ENCODE measurements at places on chromosomes 6 and 20.

GRCh38 chr6:158314737-158315136, 2.5 kb downstream of the TULP4 start:
- DNase-seq: no peak

GRCh38 chr6:30463651-30464618, 25.4 kb upstream of the HLA-E start:
- peak; percentile 39 for DNase-seq

DNA sequence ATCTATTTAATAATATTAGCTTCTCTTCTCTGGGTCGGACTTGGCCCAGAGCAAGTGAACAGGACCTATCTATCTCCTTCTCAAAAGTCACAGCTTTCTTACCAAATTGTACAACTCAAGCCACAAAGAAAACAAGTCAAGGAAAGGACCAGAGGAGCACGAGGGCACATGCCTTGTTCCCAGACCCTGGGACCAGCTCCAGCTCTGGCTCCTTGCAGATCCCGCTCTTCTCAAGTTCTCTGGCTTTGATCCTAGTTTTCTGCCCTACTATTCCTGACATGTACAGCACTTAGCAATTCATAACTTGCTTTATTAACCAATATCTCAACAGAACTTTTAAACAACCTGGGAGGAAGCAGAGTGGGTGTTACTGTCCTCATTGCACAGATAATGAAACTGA, 185.9 kb downstream of the ESR1 start:
- no peak for DNase-seq

- DNase-seq: no peak
Measured at GRCh38 chr20:22339091-22339881, 245.1 kb downstream of the FOXA2 start.

DNA sequence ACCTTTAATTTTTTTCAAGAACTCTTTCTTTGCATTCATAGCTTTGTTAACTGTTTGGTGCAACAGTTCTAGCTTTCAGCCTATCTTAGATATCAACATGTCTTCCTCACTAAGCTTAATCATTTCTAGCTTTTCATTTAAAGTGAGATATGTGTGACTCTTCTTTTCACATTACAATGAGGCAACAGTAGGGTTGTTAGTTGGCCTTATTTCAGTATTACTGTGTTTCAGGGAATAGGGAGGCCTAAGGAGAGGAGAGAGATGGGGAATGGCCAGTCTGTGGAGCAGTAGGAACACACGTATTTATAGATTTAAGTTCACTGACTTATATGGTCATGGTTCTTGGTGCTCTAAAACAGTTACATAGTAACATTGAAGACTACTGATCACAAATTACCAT, 35.8 kb downstream of the CST9L start:
- DNase-seq: no peak

DNA sequence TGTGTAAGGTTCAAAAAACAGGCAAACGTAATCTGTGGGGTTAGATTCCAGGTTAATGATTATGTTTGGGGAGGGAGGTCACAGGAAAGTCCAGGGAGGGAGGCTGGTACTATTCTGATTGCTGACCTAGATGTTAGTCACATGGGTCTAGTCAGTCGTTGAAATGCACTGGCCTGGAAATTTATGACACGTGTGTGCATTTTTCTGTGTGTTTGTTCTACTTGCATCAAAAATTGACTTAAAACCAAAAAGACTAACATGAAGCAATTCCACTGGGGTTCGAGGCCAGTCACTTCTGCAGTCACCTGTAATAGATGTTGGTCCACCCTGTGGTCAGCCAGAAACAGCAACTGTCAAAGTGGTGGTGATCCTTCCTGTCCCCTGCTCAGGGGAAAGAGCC, 104.2 kb upstream of the MLN start:
- DNase-seq: no peak

- no peak for DNase-seq
Measured at GRCh38 chr20:54601831-54602515, 126.6 kb downstream of the DOK5 start.

- no peak for DNase-seq
Measured at GRCh38 chr6:40472353-40472752, 114.8 kb downstream of the LRFN2 start.

GRCh38 chr6:30157999-30158398, 3.0 kb downstream of the TRIM10 start:
- DNase-seq: no peak

GRCh38 chr6:73565767-73566485, 45.1 kb upstream of the EEF1A1 start:
- no peak for DNase-seq

GRCh38 chr6:7938562-7939183, 28.1 kb upstream of the TXNDC5 start:
- DNase-seq: no peak

- DNase-seq: no peak
Measured at GRCh38 chr6:44094403-44095242, 32.6 kb downstream of the MRPL14 start.

DNA sequence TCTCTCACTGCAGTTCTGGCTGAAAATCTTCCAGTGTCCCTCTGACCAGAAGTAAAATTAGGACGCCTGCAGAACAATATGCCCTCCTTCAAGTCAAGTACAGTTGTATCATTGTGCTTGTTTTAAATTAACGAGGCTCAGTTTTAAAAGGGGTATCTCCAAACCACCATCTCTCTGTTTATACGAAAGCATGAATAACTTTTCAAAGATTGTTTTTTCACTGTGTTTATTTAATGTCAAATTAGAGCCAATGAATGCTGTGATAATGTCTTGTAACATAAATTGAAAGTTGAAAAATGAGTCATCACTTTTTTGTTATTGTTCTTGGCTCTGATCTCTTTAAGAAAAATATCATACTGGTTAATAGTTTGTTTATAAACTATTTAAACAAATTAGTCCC, 230.7 kb upstream of the THEMIS start:
- DNase-seq: no peak

GRCh38 chr6:22875845-22876244, 306.5 kb downstream of the HDGFL1 start:
- DNase-seq: no peak

DNA sequence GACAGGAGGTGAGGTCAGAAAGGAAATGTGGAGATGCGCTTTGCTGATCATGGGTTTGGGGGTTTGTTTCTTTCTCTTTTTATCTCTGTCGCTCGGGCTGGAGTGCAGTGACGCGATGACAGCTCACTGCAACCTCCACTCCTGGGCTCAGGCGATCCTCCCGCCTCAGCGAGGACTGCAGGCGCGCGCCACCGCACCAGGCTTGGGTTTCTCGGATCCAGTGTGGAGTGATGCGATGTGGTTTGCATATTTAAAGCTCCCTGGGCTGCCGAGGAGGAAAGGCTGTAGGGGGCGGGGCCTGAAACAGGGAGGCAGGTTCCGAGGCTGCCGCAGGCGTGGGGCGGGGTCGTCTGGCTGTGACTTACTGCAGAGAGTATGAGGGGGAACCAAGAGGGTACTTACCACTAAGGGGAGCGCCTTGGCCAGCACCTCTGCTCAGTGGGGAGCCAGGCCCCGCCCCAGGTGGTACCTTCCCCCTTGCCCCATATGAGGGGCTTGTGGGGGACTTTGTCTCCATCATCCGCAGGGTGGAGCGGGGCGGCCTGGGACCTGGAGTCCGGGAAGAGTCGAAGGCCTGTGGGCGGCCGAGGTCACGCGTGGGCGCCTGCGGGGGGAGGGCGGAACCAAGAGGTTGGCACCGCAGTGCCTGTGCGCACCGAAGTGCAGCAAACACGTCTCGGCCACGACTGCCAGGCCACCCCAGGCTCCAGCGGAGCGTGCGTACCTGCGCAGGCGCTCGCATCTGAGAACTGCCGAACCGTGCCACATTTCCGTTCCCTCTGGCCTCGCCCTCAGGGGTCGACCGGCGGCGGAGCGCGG, 12.7 kb upstream of the BAK1 start:
- DNase-seq: no peak

GRCh38 chr20:44600758-44601201, 18.4 kb downstream of the PKIG start:
- DNase-seq: no peak
